ENCODE measurements at places on chromosomes 11 and 22.
A peak's percentile ranks its signal among the peaks of the same experiment; 100 is the strongest.

DNA sequence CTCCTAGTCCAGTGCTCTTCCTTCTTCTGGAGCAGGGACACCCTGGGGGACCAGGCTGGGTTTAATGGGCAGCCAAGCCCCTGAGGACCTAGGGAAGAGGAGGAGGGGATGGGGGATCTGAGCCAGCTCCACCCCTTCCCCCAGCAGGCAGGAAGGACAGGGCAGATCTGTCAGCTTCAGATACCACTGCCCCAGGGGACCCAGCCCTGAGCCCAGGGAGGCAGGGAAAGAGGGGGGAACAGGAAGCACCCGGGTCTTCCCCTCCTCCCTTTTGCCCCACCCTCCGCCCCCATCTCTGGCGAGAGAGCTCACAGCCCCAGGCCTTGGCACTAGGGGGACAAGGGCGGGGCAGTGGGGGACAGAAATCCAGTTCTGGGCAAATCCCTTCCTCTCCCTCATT, 11.7 kb upstream of the SOX10 start:
- DNase-seq: no peak

DNA sequence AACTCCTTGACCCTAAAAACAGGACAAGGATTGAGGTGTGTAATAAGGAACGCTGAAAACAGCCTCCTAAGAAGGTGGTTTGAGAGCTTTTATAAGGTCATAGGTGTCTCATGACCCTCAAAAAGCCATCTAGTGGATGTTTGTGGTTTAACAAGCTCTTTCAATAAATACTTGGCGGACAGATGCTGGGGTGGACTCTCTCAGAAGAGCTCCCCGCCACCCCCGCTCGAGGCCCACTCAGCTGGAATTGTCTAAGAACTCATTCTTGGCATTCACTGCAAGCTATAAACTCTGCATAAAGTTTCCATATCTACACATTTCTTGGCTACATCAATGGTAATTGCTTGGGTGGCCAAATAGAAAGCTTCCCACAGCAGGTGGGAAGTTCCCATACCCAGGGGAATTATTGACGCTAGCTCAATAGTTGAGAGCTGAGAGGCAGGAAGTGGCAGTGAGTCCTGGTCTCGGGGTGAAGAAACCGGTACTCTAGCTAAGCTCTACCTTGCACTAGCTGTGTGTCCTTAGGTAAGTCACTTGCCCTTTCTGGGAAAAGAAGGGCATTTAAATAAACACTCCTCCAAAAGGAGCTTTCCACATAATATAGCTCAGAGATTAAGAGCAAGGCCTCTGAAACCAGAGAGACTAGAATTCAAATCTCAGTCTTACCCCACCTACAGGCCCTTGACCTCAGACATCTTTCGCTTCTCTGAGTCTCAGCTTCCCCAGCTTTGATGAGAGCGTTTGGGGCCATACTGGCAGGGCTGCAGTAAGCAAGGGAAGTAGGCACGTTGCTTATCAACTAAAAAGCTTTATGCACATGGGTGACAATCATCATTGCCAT, 6.4 kb downstream of the MS4A15 start:
- DNase-seq: peak; percentile 40

- DNase-seq: no peak
Measured at GRCh38 chr11:110793556-110793955, 81.3 kb upstream of the ARHGAP20 start.

GRCh38 chr22:32409977-32410376, 2.1 kb downstream of the RTCB start:
- DNase-seq: no peak

GRCh38 chr11:11740073-11740702, 101.6 kb upstream of the USP47 start:
- DNase-seq: no peak

GRCh38 chr22:42365111-42365865, 66.9 kb downstream of the NFAM1 start:
- DNase-seq: no peak

DNA sequence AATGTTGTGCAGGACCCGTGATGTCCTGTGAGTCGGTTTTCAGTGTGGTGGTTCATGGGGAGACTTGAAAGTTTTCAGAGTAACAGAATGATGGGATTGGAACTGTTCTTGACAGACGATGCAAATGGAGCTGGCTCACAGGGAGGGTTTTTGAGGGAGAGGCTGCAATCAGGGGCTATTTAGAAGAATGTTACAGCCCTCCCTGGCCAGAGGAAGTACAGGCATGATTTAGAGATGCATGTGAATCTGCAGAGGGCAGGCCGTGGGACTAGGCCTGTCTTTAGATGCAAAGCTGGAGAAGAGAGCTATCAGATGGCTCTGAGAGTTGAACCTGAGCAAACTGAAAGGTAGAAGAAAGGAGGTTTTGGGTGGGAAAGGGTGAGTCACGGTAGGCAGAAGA, 74.6 kb upstream of the YWHAH start:
- no peak for DNase-seq

- peak; percentile 31 for DNase-seq
Measured at GRCh38 chr11:32297611-32298011, 137.7 kb downstream of the WT1 start.

Measured in K562 (cell line).